ENCODE measurements at places on chromosomes 6 and 20.
A peak's percentile ranks its signal among the peaks of the same experiment; 100 is the strongest.

- H3K27me3 ChIP-seq: no peaks in the 10 kb centered on the region
- H3K36me3 ChIP-seq: no peaks in the 10 kb centered on the region
- no peak overlapping the region for H3K4me3 ChIP-seq
- DNase-seq: no peak
- no peak overlapping the region for H3K27ac ChIP-seq
These were observed 50.0 kb upstream of the DTNBP1 start for GRCh38 chr6:15712797-15713196.

GRCh38 chr20:57361517-57361916 is 10.5 kb downstream of the RAE1 start:
- H3K4me1 ChIP-seq: no peaks in the 10 kb centered on the region
- peaks cover 30% of the 10 kb centered on the region for H3K36me3 ChIP-seq
- no peak for DNase-seq
- H3K4me3 ChIP-seq: no peak overlapping the region

DNA sequence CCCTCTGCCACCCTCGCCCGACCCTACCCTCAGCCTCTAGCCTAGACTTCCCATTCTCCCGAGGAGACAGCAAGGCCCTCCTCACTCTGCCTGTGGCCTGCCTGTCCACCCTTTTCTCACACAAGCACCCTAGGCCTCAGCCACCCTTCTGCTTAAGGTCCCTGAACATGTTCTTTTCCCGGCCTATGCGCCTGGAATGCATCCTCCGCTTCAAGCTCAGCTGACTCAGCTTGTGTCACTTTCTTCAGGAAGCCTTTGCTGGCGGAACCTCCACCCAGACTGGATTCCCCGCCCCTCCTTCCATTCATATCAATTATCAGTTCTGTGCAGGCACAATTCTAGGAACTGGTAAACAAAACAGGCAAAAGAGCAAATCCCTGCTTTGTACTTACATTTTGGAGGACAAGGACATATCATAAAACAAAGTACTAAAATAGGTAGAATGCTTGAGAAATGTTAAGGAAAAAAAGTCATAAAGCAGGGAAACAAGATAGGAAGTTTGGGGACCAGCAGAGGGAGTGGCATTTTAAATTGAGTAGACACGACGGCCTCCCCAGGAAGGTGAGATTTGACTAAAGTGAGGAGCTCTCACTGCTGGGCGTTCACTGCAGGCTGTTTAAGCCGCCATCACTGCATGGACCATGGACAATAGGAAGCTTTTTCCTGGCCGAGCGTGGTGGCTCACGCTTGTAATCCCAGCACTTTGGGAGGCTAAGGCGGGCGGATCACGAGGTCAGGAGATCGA is 17.9 kb upstream of the SNHG17 start:
- H3K27me3 ChIP-seq: no peaks in the 10 kb centered on the region
- no peak overlapping the region for H3K4me3 ChIP-seq
- peaks cover 14% of the 10 kb centered on the region for H3K36me3 ChIP-seq
- peaks cover 1% of the 10 kb centered on the region for H3K4me1 ChIP-seq

DNA sequence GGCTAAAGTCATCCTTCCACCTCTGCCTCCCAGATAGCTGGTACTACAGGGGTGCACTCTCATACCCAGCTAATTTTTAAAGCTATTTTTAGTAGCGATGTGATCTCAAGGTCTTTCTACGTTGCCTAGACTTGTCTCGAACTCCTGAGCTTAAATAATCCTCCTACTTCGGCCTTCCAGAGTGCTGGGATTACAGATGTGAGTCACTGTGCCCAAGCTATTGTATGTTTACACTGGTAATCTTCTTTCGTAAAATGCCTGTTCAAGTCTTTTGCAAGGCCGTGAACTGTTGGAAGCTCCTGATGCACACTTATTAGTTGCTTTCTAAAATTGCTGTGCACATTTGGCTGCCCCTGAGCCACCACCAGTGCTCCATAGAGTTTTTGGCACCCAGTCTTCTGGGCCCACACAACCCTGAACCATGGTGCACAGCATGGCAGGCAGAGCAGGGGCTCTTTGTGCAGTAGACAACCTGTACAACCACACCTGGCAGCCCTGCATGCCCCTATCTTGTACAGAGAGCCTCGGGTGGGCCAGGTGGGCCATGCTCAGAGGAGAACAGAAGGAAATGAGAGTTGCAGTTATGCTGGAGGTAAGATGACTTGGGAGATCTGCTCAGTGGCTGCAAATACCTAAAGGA is 33.3 kb downstream of the PDRG1 start:
- no peak overlapping the region for H3K4me3 ChIP-seq
- H3K27me3 ChIP-seq: no peaks in the 10 kb centered on the region
- H3K27ac ChIP-seq: no peak overlapping the region
- DNase-seq: no peak
- H3K4me1 ChIP-seq: no peaks in the 10 kb centered on the region

- DNase-seq: no peak
- peak overlapping the region; percentile 100 for H3K4me3 ChIP-seq
- peaks cover 24% of the 10 kb centered on the region for H3K4me1 ChIP-seq
These were observed 469 bp upstream of the XRN2 start for GRCh38 chr20:21302664-21303060.
